Activated naive CD8-positive, alpha-beta T cell treated with anti-CD3 and anti-CD28 coated beads for 36 hours (primary cell): ENCODE measurements at places on chromosomes 12 and 14.

DNA sequence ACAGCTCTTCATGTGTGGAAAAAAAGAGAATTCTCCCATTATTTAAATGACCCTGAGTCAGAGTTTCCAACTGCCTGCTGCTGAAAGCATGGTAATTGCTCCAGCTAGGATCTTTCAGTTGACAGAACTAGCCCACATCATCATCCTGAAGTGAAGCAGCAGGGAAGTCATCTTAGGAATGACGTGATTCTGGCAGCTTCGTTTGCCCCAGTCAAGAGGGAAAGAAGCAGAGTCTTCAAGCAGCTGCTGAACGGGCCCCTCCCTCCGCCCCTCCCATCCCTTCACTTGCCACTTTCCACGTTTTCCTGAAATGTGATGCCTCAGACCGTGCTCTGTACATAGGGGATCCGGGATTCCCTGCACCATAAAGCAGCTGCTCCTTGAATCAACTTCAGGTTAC lies 455.0 kb upstream of the TMEM132C start:
- no peak for DNase-seq
- no peaks in the 10 kb centered on the region for H3K36me3 ChIP-seq
- H3K4me1 ChIP-seq: no peaks in the 10 kb centered on the region
- H3K4me3 ChIP-seq: no peak overlapping the region
- no peaks in the 10 kb centered on the region for H3K27me3 ChIP-seq
- no peak overlapping the region for H3K27ac ChIP-seq

DNA sequence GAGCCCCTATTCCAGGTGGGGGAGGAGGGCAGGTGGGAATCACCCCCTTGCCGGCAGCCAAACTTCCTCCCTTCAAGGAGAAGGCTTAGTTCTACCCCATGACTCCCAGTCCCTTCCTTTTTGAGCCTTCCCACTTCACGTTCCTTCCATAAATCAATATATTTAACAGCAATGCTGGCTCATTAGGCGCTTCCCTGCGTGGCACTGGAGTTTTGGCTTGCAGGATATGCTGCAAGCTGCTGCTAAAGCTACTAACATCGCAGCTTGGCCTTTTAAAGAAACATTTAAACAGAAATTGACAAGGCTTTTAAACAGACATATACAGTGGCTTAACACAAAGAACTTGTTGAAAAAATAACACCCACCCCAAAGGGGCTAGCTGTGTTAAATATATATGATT lies 308.0 kb upstream of the FKBP4 start:
- H3K4me3 ChIP-seq: no peak overlapping the region
- no peak overlapping the region for H3K27ac ChIP-seq
- no peak for DNase-seq
- H3K36me3 ChIP-seq: no peaks in the 10 kb centered on the region
- no peaks in the 10 kb centered on the region for H3K4me1 ChIP-seq

DNA sequence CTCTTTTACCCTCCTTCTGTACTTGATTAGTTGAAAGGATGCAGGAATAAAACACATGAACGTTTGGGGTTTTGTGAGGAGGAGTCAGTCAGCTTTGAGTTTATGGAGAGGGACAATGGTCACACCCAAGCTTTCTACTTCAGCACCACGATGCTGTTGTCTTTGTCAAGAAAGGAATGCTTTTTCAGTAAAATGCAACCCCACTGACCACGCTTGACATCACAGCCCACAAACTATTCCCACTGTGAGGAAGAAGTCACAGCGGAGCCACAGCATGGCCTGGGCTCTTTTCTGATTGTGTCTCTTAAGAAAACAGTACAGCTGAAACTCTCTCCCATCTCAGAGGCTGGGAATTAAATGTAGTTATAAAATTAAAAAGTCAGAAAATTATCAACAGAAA lies 135.2 kb downstream of the APAF1 start:
- no peaks in the 10 kb centered on the region for H3K4me1 ChIP-seq
- H3K27ac ChIP-seq: no peak overlapping the region
- H3K4me3 ChIP-seq: no peak overlapping the region
- peaks cover 3% of the 10 kb centered on the region for H3K27me3 ChIP-seq

DNA sequence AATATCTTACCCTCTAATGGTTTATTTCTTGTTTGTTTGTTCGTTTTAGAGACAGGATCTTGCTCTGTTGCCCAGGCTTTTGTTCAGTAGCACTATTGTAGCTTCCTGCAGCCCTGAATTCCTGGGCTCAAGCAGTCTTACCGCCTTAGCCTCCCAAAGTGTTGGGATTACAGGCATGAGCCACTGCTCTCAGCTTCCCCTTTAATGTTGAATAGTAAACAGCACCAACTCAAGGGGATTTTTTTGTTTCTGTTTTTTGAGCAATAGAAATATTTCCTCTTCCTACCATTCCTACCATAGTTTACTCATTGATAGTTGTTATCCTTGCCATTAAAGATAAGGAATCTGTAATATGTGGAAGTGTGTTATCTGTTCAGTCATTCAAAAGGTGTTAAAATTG lies 10.7 kb downstream of the ARID4A start:
- peaks cover 7% of the 10 kb centered on the region for H3K36me3 ChIP-seq
- H3K4me1 ChIP-seq: peaks cover 4% of the 10 kb centered on the region
- H3K4me3 ChIP-seq: no peak overlapping the region
- no peak for DNase-seq

DNA sequence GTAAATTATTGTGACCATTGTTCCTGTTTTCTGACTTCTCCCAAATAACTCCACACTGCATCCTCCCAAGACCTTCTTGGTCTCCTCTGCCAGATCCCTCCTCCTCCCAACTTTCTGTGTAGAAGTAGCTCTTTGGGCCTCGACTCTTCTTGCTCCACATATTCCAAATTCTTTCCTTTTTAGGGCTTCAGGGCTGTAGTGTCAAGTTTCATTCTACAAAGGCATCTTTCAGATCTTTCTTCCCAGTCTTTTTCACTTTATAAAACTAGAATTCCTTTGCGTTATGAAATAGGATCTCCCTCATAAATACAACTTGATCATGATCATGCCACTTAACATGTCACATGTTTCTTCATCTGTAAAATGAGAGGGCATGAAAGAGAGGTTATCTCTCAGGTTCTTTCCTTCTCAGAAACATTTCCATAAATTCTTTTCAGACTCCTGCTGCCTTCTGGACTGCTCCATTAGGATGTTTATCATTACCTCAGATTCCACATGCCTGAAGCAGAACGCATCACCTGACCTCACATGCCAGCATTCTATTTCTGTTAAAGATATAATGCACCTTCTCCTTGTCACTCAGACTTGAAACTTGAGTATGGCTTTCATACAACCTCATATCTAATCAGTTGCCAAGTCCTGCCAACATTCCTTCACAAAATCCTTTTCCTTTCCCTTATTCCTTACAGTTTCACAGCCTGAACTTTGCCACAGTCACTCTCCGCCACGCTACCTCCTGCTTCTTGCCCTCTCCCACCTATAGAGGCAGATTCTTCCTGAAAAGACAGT lies 8.5 kb downstream of the SLC38A1 start:
- peaks cover 44% of the 10 kb centered on the region for H3K4me1 ChIP-seq
- no peak for DNase-seq

DNA sequence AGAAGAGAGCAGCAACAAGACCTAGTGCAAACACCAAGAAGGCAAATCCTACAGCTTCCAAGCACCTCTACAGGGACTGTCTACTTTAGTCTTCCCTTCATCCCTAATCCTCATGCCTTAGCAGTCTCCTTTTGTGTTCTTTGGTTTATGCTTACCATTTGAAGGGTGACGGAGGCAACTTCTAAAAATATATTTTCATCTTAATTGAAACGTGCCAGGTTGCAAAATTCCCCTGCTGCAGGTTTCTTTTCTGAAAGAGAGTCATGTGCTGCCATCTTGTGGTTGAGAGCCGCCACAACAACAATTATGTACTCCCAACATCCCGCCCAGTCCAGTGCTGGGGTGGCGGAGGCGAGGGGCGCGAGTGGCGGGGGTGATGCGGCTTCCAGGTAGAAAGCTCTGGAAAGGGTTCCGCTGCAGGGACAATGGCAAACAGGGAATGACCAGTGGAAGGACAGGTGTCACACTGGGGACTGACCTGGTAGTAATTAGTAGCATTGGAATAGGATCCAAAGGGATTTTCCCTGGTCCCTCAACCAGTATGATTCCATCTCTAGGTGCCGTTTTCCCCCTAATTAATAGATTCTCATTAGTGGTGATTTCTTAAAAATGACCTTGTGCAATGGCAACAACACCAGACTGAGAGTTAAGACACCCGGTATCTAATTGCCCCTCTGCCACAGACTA lies 80.3 kb upstream of the GNG2 start:
- DNase-seq: peak; percentile 61
- H3K27ac ChIP-seq: no peak overlapping the region
- peaks cover under 1% of the 10 kb centered on the region for H3K36me3 ChIP-seq

DNA sequence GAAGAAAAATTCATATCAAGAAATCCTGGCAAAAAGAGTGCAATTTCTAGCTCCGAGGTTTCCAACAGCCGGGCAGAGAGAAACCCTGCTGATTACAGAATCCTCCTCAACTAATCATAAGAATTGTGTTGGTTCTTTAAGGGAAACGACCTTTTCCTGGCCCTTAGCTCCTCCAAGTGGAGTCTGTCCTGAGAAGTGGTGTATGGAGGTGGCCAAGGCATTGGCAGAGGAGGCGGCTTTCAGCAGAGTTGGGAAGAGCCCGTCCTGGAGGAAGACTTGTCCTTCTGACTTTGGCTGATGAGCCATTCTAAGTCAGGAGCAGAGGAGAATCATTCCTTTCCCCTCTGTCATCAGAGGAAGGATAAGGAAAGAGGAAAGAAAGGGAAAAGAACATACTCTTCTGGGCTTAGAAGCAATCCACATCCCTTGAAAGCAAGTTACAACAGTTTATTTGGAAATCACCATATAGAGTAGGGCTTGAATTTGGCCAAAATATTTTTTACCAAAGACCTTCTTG lies 46.5 kb upstream of the PTCSC3 start:
- no peak for DNase-seq
- H3K4me1 ChIP-seq: no peaks in the 10 kb centered on the region
- no peak overlapping the region for H3K4me3 ChIP-seq

- H3K4me1 ChIP-seq: no peaks in the 10 kb centered on the region
- no peaks in the 10 kb centered on the region for H3K36me3 ChIP-seq
- no peaks in the 10 kb centered on the region for H3K27me3 ChIP-seq
- H3K4me3 ChIP-seq: no peak overlapping the region
These were observed 351.2 kb downstream of the SLC6A15 start for GRCh38 chr12:84561351-84561750.

DNA sequence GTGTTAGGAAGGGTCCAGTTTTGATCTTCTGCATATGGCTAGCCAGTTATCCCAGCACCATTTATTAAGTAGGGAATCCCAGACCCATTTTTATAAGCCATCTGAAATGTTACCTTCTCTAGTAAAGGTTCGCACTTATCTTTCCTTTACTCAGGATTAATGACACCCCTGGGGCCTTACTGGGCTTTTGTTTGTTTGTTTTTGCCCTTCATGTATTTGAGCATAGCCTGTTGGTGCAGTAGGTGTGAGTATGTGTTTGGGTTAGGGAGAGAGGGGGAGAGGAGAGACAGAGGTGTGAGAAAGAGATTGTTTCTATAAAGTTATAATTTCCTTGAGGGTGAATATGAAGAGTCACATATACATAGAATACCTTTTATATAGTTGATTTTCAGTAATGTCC lies 96.9 kb downstream of the AKAP6 start:
- no peak for DNase-seq
- no peak overlapping the region for H3K4me3 ChIP-seq
- peaks cover 4% of the 10 kb centered on the region for H3K27me3 ChIP-seq
- no peak overlapping the region for H3K27ac ChIP-seq
- H3K36me3 ChIP-seq: no peaks in the 10 kb centered on the region

DNA sequence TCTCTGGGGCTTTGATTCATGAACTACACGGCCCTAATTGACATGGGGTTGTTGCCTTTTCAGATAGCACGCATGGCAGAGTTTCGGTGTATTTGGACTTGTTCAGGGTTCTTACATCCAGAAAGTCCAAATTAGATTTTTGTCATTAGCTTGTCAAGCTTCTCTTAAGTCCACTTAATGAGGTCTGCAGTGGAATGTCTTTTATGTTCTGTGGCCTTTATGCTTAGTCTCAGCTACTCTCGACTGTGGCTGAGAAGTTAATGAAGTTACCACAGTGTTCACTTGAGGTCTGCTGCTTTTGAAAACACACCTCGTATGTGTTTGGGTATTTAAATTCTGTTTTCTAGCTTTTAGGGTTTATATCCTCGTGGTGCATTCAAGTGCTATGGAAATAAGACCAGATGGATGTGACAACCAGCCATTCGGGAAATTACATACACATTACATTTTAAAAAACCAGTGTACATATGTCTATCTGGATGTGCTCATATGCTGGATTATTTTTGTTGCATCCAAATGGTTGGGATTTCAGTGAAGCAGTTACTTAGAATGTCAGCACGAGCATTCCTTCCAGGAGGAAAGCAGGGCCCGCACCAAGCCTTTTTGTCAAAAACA lies 80.2 kb downstream of the RMST start:
- H3K27me3 ChIP-seq: peaks cover 3% of the 10 kb centered on the region
- no peak overlapping the region for H3K4me3 ChIP-seq
- no peak for DNase-seq
- no peaks in the 10 kb centered on the region for H3K36me3 ChIP-seq

- peaks cover 7% of the 10 kb centered on the region for H3K4me1 ChIP-seq
- H3K27ac ChIP-seq: no peak overlapping the region
- no peak overlapping the region for H3K4me3 ChIP-seq
- peaks cover under 1% of the 10 kb centered on the region for H3K27me3 ChIP-seq
- H3K36me3 ChIP-seq: no peaks in the 10 kb centered on the region
These were observed 91.2 kb downstream of the KIF26A start for GRCh38 chr14:104229534-104230055.

- H3K4me1 ChIP-seq: peaks cover 7% of the 10 kb centered on the region
- H3K27ac ChIP-seq: no peak overlapping the region
- no peak overlapping the region for H3K4me3 ChIP-seq
- DNase-seq: no peak
- peaks cover 23% of the 10 kb centered on the region for H3K36me3 ChIP-seq
These were observed 9.9 kb downstream of the SAV1 start for GRCh38 chr14:50658203-50658602.

DNA sequence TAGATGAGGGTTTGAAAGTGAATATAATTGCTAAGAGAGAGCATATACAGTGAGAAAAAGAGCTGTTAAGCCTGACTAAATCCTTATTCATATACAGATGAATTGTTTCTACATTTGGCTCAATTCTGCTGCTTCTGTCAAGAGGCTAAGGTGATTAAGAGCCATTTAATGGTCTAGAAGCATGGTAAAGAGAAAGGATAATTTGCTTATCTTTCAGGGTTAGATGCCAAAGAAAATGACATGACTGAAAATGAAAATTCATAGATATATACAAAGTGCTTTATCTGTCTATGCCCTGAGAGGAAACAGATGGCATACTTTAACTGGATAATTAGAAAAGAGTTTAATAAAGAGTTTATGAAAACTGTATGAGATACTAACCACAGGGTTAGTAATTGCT lies 834.9 kb downstream of the SLC6A15 start:
- no peak overlapping the region for H3K4me3 ChIP-seq
- H3K4me1 ChIP-seq: no peaks in the 10 kb centered on the region
- no peak for DNase-seq

GRCh38 chr12:105825141-105825540 lies 313.6 kb downstream of the NUAK1 start:
- H3K27ac ChIP-seq: no peak overlapping the region
- no peak for DNase-seq
- H3K27me3 ChIP-seq: peaks cover 8% of the 10 kb centered on the region
- no peaks in the 10 kb centered on the region for H3K4me1 ChIP-seq
- no peaks in the 10 kb centered on the region for H3K36me3 ChIP-seq
